ENCODE measurements at places on chromosomes 4 and X.

GRCh38 chr4:150588316-150588715 is 6.4 kb downstream of the MAB21L2 start:
- no peak for DNase-seq

DNA sequence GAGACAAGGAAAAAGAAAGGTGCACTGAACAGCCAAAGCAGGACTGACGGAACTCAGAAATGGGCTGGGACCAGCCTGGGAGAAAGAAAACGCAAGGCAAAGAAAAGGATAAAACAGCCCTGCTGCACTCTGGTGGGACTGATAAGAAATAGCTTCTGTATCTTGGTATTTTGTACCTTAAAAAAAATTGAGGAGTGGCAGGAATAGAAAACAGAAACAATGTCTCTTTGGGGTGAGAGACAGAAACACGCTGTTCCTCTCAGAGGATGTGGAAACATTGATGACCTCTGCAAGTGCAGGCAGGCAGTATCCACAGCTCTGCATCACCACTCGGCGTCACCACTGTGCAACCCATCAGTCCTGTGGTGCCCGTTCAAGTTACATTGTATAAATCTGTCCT is 152.5 kb upstream of the SPRY1 start:
- no peak for DNase-seq

DNA sequence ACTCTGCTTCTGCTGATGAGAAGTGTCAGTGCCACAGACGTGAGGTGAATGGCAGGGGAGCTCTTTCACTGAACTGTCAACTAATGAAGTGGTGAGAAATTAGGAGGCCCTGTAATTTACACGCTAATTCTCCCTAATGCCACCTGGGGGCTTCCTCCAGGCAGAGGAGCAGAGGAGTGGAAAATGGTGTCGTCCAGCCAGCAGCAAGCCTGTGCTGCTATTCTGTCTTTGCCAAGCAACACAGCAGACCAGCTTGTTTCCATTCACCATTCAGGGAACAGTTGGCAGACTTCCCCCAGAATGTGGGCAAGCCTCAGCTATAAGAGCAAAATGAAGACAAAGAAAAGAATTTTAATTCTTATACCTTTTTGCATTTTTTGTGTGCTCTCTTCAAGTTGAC is 245.2 kb upstream of the TET2 start:
- DNase-seq, result no peak

DNA sequence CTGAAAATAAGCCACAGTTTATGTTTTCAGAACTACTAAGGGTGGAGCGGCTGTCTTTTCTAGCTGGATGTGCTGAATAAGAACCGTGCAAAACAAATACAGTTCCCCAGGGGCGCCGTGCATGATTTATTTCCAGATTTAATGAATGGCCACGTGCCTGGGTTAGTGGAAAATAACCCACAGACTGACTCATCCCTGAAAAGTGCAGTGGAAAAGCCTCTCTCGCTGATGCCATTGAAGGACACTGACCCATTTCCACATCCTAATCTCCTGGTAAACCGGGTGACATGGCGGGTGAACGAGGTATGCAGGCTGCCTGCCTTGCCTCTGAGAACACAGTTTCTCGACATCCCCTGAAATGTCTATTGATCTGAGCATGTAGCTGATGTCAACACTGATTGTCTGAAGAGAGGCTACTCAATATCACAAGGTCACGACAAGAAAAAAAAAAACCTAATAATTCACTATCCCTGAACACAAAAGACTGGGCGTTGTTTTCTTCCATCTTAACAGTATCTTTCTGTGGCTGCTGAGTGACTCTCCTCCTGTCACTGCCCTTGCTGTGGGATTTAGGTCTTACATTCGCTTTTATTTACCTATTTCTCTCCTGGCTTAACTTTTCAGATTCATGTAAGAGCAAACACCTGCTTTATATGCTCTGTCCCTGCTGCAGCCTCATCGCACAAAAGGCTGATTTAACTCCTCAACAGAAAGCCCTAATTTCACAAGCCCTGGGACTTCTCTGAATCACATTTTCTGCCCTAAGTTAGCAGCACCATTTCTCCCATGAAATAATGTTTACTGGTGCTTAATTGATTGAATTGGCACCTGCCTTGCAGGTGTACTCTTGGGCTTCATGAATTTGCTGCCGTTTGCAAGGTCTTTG is 76.9 kb upstream of the SCOC start:
- no peak for DNase-seq

GRCh38 chrX:115311601-115312001 is 22.1 kb downstream of the LUZP4 start:
- DNase-seq, result no peak

DNA sequence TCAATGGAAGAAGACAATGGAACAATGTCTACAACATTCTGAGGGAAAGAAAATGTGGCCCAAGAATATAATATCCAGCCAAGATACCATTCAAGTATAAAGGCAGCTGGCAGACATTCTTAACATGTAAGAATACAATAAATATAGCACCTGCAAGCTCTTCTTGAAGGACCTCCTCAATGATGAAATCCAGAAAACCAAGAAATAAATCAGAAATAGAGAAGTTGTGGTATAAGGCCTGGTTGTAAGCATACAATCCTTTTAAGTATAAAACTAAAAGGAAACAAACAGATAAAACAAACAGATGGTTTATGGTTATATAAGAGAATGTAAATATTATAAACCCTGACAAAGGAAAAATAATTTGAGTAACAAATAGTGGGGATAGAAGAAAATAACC is 33.4 kb downstream of the SYTL4 start:
- DNase-seq, result no peak

GRCh38 chr4:121690001-121690400 is 6.8 kb downstream of the ANXA5 start:
- no peak for DNase-seq

DNA sequence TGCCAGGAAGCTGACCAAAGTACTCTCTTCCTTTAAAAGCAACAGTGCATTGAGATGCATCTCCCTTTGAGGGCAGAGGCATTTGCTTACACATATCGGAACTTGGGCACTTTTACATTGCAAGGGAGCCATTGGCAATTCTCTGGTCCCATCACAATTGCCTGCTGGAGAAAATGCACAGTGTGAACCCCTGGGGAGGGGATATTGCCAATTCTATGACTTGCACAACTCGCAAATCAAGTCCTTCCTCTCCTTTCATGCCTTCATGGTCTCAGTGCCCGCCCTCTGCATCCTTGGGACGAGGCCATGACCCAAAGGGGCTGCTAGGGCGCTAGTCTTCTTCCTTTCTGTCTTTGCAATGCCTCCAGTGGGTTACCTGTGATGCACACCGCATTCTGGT is 14.9 kb upstream of the PDZD4 start:
- DNase-seq, result no peak

- no peak for DNase-seq
Observed at GRCh38 chrX:68865300-68865699, 36.5 kb downstream of the EFNB1 start.

DNA sequence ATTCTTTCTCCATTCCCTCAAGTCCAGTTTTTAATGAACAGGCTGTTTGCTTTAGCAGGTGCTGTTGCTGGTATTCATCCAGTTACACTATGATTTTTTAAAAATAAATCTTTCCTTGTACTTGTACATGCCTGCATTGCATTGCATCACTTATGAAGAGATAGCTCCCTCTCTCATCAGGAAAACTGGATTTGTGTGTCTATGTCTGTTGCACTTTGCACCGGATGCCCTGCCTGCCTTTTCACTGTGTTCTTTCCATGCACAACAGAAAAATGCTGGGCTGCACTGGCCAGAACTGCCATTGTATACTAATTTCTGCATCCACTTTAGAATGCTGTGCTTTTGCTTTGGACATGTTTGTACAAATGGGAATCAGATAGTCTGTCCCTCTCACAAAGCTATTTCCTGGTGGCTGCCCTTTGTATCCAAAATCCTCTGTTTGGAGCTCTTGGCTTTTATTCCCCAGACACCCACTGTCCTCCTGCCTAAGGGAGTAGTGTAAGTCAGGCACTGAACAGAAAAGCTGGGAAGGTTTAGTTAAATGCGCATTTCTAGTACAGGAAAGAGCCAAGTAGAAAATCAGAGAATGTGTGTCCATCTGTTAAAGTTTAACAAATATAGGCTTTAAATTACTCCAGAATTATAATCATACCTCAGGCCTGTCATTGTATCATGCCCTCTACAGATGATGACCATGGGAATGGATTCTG is 119.1 kb downstream of the MBNL3 start:
- no peak for DNase-seq

DNA sequence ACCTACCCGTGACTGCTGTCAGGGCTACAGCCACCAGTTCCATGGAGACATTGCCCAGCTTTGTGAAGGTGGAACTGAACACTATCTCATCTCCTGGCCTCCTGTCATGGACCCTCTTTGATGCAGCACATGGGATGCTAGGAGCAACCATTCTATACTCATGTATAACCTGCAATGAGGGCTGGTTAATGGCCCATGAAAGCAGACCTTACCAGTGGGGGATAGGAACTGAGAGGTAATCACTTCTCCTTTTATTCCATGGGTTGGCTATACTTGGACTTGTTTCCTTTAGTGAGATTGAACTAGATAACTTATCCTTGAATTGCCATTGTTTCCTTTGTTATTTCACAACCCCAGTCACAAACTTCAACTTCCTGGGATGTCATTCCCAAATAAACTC is 310.6 kb downstream of the BMPR1B start:
- no peak for DNase-seq
